ENCODE measurements at places on chromosomes 16 and 17.

- no peak for DNase-seq
Measured at GRCh38 chr16:8589057-8589899, 1.0 kb downstream of the TMEM114 start.

DNA sequence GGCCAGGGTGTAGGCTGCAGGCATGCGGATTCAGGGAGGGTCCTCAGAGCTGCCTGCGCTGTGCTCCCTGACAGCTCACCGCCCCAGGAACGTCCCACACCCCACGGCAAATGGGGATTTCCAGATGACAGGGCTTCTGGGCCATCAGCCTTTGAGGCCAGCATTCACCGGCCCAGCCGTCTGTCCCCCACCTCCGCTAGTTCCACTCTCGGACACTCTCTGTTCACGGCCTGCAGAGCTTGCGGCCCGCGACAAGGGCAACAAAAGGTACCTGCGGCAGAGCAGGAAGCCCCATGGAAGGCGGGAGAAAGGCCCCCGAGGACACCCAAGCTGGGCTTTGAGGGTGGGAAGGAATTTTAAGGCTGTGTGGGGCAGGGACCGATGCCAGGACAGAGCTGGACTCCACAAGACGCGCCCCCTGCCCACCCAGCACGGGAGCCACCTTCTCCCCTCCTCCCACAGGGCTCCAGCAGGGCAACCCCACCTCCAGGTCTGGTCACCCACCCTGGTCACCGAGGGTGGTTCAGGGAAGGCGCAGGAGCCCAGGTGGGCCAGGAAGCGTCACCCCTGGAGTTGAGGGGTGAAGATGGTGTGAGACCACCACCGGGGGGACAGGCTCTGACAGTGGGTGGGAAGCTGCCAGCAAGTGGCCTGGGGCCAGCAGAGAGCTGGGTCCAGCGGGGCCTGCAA lies 5.6 kb upstream of the CYBA start:
- no peak for DNase-seq

GRCh38 chr16:87951552-87952538 lies 611 bp downstream of the BANP start:
- no peak for DNase-seq

GRCh38 chr16:59701963-59702930 lies 968.1 kb upstream of the GOT2 start:
- DNase-seq = no peak

DNA sequence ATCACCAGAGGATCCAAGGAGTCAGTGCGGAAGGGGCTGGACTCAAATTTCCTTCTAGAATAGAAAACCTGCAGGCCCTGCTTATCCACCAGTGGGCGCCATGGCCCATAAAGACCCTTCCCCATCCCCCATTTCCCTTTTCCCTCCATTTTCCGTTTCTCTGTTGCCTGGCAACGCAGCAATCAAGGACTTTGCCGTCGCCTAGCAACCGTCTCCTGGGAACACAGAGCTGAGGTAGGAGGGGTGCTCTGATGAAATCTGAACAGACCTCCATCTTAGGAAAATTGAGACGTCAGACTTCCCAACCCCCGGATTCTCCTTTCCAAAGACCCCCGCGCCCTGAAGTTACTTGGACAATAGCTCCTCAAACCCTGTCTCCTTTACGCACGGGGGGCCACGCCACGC lies 5.7 kb downstream of the DLG4 start:
- no peak for DNase-seq

DNA sequence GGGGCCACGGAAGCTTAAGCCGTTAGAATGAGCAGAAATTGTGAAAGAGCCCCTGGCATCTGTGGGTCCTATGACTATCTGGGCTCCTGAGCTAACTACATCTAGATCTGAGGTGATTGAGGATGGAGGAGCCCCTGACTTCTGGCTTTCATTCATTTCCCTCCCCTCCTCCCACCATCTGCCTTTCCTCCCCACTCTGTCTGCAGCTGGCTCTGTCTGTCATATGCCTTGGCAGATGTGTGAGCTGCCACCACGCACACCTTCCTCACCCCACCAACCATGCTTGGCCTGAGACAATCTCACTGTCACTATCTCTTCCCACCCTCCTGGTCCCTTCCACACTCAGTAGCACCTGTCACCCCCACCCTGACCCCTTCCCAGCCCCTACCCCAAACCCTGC lies 5.1 kb downstream of the CD300E start:
- DNase-seq = no peak

DNA sequence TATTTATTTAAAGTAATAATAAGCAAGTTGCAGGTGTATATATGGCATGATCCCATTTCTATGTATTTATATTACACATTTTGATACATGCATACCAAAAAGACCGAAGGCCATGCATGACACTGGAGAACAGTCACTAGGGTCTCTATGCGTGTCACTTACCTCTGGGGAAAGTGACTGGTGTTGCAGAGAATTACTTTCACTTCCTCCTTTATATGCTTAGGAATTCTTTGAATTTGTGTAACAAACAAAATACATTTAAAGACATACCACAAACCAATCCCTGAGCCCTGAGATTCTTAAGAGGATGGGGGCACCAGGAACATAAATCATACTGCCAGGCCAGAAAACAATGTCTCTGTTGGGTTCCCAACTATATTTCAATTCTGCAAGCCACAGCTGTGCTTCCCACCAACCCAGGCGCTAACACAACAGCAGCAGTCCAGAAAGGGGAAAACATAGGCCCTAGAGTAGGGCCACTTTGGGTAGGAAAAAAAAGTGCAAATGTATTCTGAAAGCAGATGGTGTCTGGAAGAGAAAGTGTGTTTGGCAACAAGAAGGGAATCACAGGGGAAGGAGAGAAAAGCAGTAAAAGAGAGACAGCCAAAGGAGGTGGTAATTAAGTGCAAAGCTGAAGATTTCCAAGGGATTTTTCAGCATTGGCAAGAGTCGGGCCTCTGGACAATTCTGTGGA lies 24.5 kb upstream of the HYDIN start:
- no peak for DNase-seq

All from stimulated activated CD4-positive, alpha-beta T cell treated with anti-CD3 and anti-CD28 coated beads, Interleukin-4, amount 100 ng/mL, for 4 hours (primary cell).